ENCODE measurements at places on chromosomes 1 and 21.

DNA sequence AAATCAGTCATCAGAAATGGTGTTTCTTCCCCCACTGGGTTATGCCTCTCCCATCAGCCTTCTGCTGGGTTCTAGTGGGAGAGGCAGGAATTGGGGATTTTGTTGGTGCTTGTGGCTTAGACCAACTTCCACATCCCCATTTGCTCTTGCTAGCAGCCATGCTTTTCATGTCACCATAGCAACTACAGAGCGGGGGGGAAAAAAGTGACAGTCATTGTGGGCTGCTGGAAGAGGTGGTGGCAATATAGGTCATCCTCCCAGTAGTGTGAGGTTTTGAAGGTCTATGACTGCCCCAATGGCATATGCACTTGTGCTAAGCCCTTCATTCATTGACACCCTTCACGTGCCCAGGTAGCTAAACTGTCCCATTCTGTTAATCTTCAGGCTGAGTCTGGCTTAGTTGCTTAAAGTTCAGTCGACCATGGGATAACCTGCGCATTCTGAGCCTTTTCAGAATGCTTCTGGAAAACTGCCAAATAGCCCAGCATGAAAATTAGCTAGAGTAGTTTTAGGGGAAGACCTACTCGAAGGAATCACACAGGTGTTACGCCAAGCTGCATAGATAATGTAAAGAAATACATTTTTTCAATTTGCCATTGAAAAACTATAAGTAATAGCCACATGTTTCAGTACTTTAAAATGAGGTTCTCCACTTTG lies 53.7 kb upstream of the ZNF326 start:
- no peak for DNase-seq

DNA sequence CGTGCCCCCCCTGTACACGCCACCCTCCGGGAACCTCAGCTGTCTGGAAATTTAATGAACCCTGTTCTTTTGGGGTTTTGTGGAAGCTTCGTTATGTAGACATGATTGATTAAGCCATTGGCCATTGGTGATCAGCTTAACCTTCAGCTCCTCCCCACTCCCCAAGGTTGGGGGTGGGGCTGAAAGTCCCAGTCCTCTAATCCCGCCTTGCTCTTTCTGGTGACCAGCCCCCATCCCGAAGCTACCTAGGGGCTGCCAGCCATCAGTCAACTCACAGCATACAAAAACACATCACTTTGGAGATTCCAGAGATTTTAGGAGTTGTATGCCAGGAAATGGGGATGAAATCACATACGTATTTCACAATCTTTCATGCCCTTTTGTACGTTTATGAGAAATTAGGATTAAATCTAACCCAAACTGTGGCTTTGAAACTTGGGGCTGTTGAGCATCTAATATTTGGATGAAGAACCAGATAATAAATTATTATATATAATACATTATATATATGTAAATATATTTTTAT lies 52.3 kb downstream of the BACE2 start:
- DNase-seq = no peak

DNA sequence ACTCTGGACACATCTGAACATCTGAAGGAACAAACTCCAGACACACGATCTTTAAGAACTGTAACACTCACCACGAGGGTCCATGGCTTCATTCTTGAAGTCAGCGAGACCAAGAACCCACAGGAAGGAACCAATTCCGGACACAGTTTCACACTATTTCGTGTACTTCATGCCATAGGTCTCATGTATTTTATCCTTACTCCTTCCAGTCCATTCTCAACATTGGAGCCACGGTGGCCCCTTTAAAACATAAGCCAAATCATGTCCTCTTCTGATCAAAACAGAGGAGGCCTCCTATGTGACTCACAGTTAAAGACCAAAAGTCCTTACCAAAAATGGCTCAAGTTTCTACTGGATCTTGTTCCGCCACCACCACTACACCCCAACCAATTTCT lies 29.8 kb upstream of the RCOR3 start:
- no peak for DNase-seq

GRCh38 chr1:196678510-196678884 lies 26.7 kb downstream of the CFH start:
- no peak for DNase-seq

- DNase-seq = peak; percentile 35
Observed at GRCh38 chr21:33403786-33404585, 773 bp downstream of the IFNGR2 start.

Data from pons (tissue), 1 donor.